Occipital lobe (tissue), 3 donors: ENCODE measurements at places on chromosomes 2 and 18.

GRCh38 chr2:202749477-202749876 is 114.7 kb downstream of the FAM117B start:
- no peak for DNase-seq

DNA sequence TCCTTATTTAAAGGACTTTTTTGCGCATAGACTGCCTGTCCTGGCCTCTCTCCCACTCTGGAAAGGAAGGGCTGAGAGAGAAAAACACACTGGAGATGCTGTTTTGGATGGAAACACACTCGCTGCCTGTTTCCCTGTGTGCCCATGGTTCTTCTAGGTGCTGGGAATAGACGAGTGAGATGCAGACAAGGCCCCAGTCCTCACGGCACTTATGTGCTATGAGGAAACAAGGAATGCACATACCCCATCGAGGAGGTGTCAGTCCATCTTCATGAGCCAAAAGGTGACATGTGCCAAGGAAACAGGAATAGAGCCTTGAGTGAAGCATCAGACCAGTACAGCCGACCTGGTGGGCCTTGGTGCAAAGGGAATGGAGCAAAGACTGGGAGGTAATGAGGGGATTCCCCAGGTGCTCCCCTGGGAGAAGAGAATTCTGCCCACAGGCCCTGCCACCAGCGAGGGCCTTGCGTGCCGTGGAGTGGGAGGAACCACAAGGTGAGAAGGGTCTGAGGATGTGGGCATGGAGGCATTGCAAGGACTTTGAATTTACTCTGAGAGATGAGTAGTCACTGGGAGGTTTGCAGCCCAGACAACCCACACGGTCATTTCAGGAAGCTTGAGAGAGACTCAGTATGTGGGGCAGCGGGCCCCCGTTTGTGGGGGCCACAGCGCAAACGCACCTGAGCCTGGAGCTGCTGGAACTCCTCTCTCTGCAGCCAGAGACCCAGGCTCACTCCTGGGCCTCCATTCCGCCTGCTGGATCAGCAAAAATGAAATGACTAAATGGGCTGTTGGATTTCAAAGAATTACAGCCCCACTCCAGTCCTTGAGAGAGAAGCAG is 197.5 kb upstream of the COPS8 start:
- no peak for DNase-seq

DNA sequence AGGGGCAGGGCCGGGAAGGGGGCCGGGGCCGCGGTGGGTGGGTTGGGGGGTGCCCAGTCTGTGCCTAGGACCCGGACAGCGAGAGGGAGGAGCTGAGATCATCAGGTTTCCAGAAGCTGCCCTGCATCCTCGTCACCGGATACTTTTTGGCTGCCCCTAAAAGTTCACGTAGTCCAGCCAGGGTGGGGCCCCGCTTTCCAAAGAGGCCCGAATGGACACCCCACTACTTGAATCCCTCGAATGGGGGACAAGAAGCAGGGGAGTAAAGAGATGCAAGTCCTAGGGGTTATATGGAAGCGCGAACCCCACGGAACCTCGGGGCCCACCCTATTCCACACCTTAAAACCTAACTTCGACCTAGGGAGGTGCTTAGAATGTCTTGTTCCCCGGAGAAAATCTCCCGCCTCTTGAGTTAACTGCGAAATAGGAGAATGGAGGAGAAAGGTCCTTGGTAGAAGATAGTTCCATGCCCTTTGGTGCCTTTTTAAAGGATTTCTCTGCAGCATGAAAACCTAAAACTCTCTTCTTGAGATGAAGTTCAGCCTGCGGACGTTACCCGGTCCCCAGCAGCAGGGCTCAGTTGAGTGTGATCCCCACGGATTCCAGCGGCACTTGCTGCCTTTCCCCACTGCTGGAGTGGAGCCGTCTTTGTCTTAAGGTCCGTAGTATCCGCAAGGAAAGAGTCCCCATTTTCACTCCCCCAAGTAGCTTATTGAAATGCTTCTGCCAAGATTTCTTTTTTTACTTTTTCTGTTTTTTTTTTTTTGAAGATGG is 2.1 kb upstream of the RNF152 start:
- no peak for DNase-seq

GRCh38 chr2:105439141-105439540 is 40.3 kb upstream of the FHL2 start:
- DNase-seq, result no peak

DNA sequence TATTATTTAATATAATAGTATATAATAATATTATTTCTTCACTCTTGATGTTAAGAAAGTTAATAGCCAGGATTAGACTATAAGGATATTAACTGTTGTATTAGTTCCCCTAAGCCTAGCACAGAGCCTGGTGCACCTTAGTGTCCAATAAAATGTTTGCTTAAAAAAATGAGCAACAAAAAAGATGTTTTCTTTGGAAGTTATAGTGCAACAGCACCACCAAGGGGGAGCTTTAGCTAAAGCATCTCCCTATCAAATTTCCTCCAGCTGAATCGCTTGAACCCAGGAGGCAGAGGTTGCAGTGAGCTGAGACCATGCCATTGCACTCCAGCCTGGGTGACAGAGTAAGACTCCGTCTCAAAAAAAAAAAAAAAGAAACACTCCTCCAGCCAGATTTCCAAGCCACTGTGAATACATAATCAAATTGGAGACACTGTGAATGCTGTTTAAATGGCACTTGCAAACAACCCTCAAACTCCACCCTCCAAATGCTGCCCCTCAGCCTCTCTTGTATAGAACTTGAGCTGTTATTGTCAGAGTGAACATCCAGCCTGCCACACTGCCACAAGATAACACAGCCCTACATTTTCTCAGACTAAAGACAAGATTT is 221.9 kb downstream of the DYM start:
- DNase-seq, result no peak

GRCh38 chr2:46376586-46376985 is 79.4 kb downstream of the EPAS1 start:
- no peak for DNase-seq

DNA sequence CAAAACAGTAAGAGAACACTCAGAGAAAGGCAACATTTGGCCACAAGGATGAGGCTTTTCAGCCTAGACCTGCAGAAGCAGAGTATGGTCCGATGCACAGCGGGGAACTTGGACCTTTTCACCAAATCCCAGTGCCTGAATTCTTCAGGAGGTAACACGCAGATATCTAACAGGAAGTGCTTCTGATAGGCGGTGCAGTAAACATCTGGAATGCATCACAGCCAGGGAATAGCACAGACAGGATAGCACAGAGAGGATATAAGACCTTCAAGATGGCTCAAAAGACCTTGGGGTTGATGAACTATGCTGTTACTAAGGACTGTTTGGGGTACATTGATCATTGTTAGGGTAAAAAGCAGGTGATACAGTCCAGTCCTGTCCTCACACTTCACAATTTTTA is 1.7 kb downstream of the TMEM127 start:
- DNase-seq, result no peak

GRCh38 chr2:222452422-222452950 is 28.1 kb downstream of the SGPP2 start:
- DNase-seq, result no peak

- DNase-seq, result no peak
These were observed 28.8 kb upstream of the CACNB4 start for GRCh38 chr2:152127628-152128027.

GRCh38 chr18:62279561-62279960 is 45.5 kb upstream of the TNFRSF11A start:
- DNase-seq, result no peak

DNA sequence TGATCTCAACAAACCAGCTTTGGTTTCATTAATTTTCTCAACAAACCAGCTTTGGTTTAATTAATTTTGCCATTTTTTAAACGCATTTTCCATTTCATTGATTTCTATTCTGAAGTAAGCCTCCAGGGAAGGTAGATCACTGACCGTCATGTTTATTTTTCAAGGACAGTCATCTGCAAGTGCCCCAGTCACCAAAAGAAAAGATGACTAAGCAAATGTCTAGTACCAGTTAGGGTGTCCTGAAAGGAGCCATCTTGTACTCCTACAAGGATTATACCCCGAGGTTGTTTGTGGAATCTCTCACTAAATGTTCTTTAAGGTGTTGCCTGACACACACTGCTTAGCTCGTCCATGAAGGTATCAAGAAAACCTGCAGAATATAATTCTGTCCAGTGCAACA is 6.1 kb upstream of the UGT1A8 start:
- DNase-seq, result no peak

- no peak for DNase-seq
These were observed 328.6 kb downstream of the SLC8A1 start for GRCh38 chr2:40123326-40123725.

DNA sequence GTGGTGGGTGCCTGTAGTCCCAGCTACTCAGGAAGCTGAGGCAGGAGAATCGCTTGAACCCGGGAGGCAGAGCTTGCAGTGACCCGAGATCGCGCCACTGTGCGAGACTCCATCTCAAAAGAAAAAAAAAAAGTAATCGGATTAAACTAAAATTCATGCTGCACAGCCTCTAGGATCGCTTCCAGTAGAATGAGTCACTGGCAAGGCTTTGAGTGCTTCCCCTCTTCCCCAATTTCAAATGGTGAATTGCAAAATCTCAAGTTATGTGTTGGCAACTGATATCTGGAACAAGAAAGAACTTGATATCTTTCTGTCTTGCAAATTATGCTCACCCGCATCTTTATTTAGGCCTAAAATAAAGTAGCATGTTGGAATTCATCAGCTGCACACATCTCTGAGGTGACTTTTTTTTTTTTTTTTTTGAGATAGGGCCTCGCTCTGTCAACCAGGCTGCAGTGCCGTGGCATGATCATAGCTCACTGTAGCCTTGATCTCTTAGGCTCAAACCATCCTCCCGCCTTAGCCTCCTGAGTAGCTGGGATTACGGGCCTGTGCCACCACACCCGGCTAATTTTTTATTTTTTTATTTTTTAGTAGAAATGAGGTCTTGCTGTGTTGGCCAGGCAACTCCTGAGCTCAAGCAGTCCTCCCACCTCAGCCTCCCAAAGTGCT is 12.7 kb downstream of the TTC39C start:
- DNase-seq, result no peak

DNA sequence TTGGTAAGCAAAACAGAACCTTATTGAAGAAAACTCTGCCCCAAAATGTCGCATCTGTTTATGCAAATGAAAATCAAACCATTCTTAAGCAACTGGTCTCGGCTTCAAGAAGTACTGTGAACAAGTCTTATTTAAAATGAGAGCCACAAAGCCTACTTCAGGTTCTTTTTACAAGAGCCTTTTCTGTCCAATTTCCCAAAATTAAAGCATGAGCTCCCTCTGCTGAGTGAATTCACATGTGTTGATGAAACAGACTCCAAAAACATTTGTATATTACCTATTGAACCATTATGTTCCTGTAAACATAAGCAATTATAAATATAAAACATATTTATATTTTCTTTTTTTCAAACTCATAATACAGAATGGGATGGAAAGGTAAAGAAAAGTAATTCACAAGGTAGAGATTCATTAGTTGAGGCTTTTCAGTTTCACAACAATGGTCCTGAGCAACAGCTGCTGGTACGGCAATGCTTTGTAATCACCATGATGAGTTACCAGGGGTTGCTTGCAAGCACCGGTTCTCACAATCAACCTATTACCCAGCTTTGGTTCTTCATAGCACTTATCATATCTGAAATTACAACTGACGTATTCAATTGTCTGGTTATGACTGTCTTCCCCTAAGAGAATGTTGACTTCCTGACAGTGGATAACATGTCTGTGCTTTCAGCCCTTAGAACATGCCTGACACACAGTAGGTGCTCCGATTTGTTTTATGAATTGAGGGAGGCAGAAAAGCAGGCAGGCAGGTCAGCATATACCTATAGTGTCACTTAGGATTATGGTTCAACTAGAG is 108.4 kb upstream of the BZW1 start:
- no peak for DNase-seq

- DNase-seq, result no peak
These were observed 25.7 kb upstream of the RNF103 start for GRCh38 chr2:86649119-86649947.

GRCh38 chr18:58792086-58792485 is 72.6 kb upstream of the ZNF532 start:
- DNase-seq, result no peak

- DNase-seq, result no peak
These were observed 53.1 kb downstream of the BCL2L11 start for GRCh38 chr2:111173856-111174255.

DNA sequence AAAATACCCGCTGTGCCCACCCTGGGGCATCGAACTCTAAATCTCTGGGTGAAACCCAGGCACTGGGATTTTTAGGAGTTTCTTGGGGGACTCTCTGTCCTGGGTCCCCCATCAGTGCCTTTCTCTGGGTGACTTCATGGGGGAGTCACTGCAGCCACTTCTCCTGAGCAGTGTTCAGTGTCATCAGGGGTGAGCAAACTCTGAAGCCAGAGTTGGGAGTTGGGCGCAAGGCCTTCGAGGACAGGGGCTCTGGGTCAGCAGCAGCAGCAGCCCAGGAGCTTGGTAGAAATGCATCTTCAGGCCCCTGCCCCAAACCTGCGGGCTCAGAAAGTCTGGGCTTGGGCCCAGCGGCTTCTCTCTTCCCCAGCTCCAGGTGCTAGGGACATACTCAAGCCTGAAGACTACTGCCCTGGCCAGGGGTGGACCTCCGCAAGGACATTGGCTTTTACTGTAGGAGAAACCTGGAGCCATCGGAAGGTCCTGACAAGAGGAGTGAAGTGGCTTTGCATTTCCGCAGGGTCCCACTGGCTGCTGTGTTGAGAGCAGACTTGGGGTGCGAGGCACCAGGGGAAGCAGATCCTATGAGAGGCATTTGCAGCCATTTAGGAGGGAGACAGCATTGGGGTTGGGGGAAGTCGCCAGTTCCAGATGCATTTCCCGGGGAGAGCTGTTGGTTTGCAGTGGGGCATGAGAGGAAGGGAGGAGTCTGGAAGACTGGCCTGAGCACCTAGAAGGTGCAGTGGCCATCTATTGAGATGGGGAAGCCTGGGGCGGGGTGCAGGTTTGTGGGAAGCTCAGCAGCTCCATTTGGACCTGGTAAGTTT is 51.5 kb upstream of the FAHD2A start:
- DNase-seq, result no peak

- no peak for DNase-seq
These were observed 76.1 kb downstream of the TEKT4 start for GRCh38 chr2:94947097-94948016.

DNA sequence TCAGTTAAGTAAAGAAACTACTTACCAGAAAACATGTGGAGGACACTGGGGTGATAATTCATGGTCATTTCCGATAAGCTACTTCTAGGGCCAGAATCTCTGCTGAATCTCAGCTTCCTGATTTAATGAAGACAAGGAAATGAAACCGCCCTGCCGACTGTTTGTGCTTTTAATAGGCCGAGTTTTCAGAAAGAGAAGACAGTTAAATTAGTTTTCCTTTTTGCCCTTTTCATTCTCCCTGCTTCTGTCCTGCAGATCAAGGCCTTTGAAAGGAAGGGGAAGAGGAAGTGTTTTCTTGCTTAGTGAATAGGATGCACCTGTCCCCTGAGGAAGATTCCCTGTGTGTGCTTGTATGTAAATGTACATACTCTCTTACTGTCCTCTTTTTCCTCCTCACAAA is 126.6 kb downstream of the SH3RF3 start:
- no peak for DNase-seq

- DNase-seq, result no peak
These were observed 137.6 kb downstream of the COPS8 start for GRCh38 chr2:237223201-237223861.

- no peak for DNase-seq
These were observed 147.5 kb downstream of the NCKAP5 start for GRCh38 chr2:133420788-133421187.
